Caki2 (cell line): ENCODE measurements at places on chromosomes 1 and 21.

GRCh38 chr1:19515201-19515600 lies 29.9 kb upstream of the CAPZB start:
- no peak for DNase-seq

DNA sequence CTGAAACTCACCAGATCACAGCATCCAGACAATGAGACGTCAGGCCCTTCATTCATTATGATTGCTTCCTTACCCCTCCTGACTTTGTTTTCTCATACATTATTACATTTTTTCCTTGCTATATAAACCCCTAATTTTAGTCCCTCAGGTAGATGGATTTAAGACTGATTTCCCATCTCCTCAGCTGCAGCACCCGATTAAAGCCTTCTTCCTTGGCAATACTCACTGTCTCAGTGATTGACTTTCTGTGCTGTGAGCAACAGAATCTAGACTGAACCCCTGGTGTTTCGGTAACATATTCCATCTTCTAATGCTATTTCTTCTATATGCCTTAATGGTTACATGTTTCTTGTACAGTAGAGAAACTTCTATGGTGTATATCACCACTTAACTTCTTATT lies 30.0 kb upstream of the RGL1 start:
- no peak for DNase-seq

DNA sequence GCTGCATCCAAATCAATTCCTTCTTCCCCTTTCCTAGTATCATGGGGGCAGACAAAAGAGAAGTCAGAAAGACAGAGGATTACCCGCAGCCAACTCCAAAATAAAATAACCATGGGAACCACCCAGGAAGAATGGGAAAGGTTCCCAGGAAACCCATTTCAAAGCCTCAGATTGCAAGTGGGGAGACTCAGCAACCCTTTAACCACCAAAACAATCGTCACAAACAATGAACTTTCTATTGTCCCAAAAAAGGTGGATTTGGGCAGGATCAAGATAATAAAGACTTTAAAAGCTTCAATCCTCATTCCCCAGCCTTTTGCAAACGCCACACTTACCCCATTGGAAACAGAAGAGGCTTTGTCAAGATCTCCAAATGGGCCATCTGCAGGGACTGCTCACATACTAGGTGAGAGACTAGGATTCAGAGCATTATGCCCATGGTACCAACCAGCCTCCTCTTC lies 5.1 kb downstream of the TIAM1 start:
- DNase-seq, result no peak

- DNase-seq, result no peak
Measured at GRCh38 chr1:229035748-229036082, 235.2 kb upstream of the RAB4A start.

DNA sequence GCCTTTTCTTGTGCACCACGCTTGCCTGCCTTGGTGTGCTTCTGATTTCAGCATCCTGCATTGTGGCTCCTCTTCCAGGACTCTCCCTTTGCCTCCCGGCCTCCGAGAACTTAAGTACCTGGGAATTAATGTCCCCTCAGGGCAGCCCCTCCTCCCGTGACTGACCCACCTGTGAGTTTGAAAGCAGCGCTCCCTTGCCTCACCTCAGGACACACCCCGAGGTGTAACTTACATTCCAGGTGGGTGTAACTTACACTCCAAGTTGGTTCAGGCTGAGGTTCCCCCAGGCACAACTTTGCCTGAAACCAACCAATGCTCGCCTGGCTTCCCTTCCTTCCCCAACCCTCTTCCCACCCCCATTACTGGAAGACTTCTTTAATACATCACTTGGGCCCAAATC lies 161.4 kb downstream of the KAZN start:
- DNase-seq, result no peak

DNA sequence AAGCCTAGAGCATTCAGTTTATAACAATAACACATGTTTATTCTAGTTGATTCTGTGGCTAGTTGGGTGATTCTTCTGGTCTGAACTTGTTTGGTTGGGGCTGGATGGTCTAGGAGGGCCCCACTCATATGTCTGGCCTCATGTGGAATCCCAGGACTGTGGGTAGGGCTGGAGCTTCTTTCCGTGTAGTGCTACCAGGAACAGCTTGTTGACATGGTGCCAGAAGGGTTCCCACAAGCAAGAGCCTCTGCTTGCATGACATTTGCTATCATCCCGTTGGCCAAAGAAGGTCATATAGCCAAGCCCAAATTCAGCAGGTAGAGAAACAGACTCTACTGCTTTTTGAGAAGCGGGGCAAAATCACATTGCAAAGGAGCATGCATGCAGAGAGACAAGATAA lies 67.6 kb upstream of the PPP2R5A start:
- no peak for DNase-seq

GRCh38 chr1:179547021-179547535 lies 28.7 kb downstream of the NPHS2 start:
- no peak for DNase-seq

DNA sequence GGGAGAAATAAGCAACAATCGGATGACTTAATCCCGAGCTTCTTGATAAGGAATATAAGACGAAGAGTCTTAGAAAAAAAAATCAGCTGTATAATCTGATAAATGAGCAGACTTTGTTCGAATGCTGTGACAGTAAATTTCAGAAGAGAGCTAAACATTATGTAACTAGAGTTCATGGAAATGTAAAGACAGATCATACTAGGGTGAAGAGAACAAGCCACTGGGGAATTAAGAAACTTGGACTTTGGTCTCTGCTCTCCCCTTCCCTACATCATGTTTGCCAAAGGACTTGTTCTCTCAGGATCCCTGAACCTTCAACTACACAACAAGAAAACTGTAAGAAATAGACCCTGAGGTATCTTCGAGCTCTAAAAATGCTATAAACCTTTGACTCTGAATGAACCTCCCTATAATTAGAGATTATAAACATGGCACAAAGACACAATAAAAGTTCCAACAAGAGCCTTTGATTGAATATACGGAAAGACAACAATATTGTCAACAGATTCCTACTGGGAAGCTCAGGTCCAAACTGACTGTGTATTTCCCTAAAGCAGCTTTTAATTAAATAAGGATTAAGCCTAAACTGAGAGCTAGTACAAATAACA lies 27.5 kb downstream of the FRRS1 start:
- DNase-seq, result no peak
